AG09309 (cell line): ENCODE measurements at places on chromosomes 11 and 22.

DNA sequence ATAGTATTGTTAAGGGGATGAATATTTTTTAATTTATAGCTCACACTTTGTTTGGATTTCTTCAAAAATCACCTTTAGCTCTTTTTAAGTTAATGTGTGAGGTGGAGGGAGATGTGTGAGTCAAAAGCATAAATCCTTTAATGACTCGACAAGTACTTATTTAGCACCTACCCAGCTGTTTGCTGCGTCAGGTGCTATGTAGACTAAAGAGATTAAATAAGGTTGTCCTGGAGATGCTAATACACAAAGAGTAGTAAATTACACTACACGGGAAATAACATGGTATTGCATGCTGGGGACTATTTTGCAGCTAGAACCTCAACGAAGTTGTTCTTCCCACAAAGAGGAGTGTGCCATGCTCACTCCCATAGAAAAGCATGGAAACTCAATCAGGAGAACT lies 583.3 kb upstream of the TENM4 start:
- DNase-seq: no peak

DNA sequence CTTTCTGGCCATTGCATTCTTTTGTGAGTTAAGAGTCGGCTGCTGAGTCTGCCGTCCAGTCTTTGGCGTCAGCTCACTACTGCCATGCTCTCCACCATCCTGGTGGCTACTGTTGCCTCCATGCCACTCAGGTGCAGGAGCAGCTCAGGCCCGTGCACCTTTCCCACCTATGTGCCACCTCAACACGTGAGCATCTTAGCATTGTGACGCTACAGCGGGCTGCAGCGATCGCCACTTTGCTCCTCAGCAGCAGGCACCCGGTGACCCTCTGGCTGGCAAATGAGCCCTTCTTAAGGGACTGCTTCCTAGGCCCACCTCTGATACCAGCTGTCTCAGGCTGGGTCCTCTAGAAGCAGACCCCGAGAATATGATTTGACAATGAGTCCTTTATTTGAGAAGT lies 11.5 kb upstream of the KMT5B start:
- no peak for DNase-seq

DNA sequence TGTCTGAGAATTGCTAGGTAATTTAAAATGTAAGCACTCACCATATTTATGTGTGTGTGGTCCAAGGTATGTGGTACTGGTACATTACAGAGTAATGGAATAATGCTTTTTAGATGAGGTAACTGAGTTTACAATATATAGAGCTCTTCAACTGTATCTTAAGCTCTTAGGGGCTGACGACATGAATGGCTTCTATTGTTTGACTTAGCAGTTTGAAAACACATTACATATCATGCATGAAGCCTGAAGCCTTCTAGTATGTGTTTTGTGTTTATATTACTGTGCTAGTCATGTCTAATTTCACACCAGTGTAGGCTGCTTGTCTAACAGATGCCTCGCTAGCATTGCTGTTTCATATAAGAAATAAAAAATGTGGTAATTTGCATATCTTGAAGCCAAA lies 37.2 kb downstream of the GAS2 start:
- no peak for DNase-seq

DNA sequence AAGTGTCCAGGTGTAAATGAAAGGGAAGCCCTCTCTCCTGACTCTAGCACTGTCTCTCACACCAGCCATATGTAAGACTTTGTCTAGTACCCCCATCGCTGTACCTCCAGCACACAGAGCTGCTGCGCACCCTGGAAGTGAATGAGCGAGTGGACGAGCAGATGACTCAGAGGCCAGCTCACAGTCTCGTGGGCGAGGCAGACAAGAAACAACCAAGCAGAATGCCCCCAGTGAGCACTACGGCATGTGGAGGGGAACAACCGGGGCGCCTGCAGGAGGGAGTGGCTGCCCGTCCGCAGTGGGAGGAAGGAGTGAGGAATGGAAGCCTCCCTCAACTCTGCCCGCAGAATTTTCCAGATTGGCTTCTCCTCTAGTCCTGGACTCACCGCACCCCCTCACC lies 46.4 kb downstream of the MCM5 start:
- DNase-seq: peak; percentile 52

- no peak for DNase-seq
Measured at GRCh38 chr11:99522467-99523173, 501.9 kb downstream of the CNTN5 start.

- no peak for DNase-seq
Measured at GRCh38 chr22:36760786-36761185, 15.1 kb downstream of the IFT27 start.

DNA sequence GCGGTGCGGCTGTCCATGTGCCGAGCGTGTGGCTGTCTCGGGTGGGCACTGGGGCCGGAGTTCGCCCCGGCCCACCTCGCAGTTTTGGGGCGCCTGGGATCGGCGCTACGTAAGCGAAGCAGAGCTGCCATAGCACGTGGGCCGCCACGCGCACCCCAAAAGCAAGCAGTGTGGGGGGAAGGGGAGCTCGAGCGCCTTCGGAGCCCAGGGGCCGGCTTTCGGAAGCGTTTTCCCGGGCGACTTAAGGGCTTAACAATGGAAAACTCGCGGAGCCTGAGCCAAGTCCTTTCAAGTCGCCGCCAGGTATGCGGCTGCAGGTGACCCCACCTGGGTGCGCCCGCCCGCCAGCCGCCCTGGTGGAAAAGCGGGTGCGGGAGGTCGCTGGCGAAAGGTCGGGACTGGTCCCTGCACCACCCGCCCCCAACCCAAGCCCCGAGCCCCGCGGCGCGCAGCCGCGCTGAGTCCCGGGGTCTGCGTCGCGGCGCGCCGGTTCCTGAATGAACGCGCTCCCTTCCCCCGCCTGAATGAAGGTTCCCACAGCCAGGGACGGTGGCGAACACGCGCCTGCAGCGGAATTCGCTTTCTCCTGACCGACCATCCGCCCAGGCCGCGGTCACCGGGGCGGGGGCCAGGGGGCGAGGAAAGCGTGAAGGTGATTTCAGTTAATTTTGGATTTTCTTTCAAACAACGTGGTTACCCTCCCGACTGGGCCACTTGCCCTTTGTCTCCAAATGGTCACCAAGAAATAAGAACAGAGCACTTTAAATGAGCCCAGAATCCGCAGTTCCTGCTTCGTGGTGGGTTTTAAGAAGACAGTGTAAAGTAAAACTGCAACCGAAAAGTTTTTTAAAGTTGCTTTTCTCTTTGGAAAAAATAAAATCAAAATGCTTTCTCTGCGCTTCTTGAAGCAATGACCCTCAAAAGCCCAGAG lies 2.8 kb upstream of the CCND1 start:
- DNase-seq: no peak

DNA sequence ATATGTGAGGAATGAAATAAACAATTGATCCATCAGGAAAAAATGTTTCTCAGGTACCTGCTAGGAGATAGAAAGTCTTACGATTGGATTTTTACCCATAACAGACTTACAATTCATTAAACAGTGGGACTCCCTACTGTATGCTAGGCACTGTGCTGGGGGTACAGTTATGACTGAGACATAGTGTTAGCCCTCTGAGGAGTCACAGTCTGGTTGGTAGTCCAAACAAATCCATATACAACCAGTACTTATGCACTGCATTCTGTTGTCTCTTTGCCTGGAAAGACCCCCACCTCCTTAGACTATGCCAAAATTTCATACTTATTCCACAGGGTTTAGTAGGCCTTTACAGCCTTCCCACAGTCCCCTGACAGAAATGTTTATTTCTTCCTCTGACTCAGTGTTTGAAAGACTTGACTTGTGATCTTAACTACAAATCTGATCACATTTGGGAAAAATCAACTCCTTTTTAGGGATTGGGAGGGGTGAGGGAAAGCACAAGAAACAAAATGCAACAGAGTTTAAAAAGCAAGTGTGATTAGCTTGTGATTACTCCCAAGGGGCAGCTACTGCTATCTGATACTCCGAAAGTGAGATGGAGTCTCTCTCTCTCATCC lies 69.4 kb upstream of the HORMAD2 start:
- DNase-seq: no peak

GRCh38 chr22:23142546-23143105 lies 836 bp upstream of the RSPH14 start:
- DNase-seq: no peak

GRCh38 chr22:33354928-33355327 lies 296.7 kb upstream of the SYN3 start:
- DNase-seq: no peak

- no peak for DNase-seq
Measured at GRCh38 chr22:49198705-49199084, 629.0 kb downstream of the BRD1 start.

DNA sequence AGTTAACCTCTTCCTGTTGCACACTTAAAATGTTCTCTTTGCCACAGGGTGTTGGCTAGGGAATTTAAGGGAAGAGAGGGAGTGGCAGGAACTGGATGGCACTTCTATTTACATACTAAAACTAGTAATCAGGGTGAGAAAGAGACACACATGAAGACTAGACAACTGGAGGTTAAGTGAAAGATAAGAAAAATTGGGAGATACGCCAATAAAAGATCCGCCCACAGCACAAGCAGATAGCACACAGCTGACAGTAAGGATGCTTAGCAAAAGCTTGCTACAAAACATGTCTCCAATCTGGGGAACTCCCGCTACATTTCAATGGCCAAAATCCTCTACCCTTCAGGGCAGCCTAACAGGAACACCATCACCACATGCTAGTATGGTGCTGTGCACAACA lies 12.8 kb downstream of the CPSF7 start:
- no peak for DNase-seq

- DNase-seq: no peak
Measured at GRCh38 chr11:91768783-91769182, 455.8 kb upstream of the FAT3 start.

DNA sequence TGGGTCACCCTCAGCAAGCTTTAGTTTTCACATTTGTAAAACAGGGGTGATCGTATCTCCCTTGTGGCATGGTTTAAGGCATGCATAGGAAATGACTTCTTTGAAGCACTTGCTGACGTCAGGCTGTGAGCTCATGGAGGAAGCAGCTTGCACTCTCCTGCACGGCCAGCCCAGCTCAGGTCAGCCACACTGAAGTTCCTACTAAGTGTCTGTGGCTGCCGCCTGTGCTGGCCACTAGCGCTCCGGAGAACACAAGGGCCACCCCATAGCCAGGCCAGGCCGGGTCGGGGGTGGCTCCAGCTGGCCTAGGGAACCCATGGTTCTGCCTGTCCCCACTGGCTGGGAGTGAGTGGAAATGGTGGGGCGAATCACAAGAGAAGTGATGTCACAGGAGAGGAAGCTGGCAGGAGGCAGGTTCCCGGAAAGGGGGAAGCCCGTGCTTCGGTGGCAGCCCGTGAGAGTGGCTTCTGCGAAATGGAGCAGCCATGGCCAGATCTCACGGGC lies 28.2 kb downstream of the KCTD17 start:
- DNase-seq: no peak

DNA sequence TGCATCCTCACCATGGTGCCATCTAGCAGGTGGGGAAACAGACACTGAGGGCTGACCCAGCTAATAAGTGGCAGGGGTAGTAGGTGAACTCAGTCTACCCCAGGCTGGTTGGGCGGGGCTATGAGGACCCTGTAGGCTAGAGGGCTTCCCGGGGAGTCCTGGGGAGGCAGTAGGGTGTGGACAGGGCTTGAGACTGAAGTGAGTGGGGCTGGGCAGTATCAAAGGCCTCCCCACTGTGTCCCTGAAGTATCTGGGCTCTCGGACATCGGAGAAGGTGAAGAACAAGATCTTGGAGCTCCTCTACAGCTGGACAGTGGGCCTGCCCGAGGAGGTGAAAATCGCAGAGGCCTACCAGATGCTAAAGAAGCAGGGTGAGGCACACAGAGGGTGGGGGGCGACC lies 11.4 kb downstream of the GGA1 start:
- DNase-seq: no peak

- no peak for DNase-seq
Measured at GRCh38 chr11:129695571-129696308, 119.9 kb upstream of the TMEM45B start.

GRCh38 chr22:26883393-26883792 lies 226.0 kb downstream of the MIAT start:
- DNase-seq: no peak

GRCh38 chr11:118908901-118909618 lies 16.7 kb downstream of the BCL9L start:
- peak; percentile 83 for DNase-seq

- no peak for DNase-seq
Measured at GRCh38 chr11:34653031-34653430, 32.1 kb downstream of the EHF start.

- DNase-seq: peak; percentile 31
Measured at GRCh38 chr22:17171153-17172028, 12.3 kb upstream of the HDHD5 start.

GRCh38 chr11:73969991-73970800 lies 12.4 kb downstream of the UCP2 start:
- DNase-seq: no peak

- no peak for DNase-seq
Measured at GRCh38 chr11:76139314-76139713, 67.0 kb downstream of the WNT11 start.

- peak; percentile 74 for DNase-seq
Measured at GRCh38 chr22:32623943-32624342, 149.3 kb downstream of the FBXO7 start.

DNA sequence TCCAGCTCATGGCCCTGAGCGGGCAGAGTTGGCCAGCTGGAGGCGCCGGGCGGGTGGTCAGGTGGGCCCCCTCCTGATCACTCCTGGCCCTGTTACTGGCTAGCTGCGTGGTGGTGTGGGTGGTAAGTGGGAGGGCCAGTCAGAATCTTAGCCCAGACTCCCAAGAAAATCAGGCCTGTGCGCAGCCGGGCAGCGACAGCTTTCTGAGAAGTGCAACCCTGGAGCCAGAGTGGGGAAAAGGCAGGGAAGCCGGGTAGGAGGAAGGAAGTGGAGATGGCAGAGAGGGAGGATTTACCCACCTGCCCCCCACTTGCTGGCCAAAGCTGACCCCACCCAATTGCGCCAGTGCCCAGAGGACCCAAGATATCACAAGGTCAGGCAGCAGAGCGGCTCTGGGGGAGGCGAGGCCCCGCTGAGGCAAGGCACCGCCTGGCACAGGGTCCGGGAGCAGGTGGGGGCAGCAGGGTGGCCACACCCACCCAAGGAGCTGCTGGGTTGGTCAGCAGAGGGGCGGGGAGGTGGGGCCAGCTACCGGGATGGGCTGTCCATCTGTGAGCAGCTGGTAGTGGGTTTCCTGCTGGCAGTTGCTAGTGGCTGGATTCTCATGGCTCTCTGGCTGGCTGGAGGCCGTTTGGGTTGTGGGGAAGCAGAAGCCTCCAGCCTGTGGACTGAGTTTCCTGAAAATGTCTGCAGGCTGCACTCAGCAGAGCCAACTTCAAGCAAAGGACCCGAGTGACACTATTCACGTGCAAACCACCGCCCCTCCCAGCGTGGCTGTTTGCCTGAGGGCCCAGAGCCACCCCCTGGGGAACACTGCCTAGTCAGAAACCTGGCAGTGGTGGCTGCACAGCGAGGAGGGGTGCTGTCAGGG lies 196.4 kb downstream of the IGLL1 start:
- DNase-seq: no peak

DNA sequence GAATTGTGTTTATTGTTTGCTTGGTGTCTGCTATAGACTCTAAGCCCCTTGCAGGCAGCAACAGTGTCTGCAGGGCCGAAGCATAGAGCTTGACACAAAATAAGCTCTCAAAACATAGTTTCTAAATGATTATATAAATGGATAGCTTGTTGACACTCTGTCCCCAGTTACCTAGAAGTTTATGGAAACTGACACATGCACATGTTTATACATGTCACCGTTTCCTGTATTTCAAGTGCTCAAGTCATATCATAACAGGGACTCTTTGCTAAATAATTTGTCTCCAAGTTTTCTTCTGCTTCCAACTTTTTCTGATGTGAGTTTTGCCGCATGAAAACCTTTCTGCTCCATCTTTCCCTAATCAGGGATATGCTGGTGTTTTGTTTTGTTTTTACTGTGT lies 3.7 kb upstream of the OR6X1 start:
- no peak for DNase-seq

GRCh38 chr22:37420686-37421467 lies 6.4 kb downstream of the ELFN2 start:
- no peak for DNase-seq
